Activated naive CD4-positive, alpha-beta T cell treated with anti-CD3 and anti-CD28 coated beads for 36 hours (primary cell): ENCODE measurements at places on chromosomes 6 and 20. TPM values are rescaled to one million over a fixed set of nuclear protein-coding genes. Genes with fewer than 3 reads are reported as not detected.

GRCh38 chr20:37362821-37363220 lies 16.9 kb downstream of the SRC start:
- no peak for DNase-seq
- H3K4me3 ChIP-seq: no peak overlapping the region
- peaks cover 2% of the 10 kb centered on the region for H3K36me3 ChIP-seq
- no peak overlapping the region for H3K27ac ChIP-seq
- peaks cover 2% of the 10 kb centered on the region for H3K4me1 ChIP-seq

DNA sequence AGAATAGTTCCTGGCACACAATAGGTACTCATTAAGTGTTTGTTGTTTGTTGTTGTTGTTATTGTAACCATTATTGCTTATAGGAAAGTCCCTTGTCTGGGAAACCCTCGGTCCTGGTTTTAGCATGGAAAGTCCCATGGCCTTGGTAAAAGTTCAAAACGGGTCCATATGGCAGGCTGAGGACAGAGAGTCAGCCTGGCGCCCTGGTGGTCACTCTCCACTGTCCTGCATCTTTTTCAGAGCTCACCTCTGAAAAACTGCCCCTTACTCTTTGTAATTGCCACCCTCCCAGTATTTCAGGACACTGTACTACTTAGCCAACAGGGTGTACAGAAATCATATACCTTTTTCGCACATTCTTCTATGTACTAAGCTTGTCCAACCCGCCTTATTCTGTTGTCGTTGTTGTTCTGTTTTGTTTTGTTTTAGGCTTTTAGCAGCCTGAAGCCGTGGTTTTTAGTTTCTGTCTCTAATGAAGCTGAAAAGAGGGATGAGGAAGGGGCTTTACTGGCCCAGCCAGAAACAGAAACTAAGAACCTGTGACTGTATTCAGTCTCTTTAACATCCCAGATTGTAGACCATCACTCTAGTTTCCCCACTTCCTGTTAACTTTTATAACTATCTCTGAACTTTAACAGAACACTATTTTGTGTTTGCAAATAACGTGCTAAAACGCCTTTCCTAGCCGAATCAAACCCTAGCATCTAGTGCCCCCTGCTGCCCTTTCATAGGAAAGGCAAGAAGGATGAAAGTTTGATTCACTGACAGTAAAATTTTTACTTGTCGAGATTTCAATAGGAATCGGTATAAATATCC lies 7.6 kb upstream of the TMEM14A start:
- peak; percentile 80 for DNase-seq
- peaks cover 3% of the 10 kb centered on the region for H3K4me1 ChIP-seq
- H3K27ac ChIP-seq: no peak overlapping the region
- H3K36me3 ChIP-seq: no peaks in the 10 kb centered on the region
- H3K27me3 ChIP-seq: no peaks in the 10 kb centered on the region
- H3K4me3 ChIP-seq: no peak overlapping the region

DNA sequence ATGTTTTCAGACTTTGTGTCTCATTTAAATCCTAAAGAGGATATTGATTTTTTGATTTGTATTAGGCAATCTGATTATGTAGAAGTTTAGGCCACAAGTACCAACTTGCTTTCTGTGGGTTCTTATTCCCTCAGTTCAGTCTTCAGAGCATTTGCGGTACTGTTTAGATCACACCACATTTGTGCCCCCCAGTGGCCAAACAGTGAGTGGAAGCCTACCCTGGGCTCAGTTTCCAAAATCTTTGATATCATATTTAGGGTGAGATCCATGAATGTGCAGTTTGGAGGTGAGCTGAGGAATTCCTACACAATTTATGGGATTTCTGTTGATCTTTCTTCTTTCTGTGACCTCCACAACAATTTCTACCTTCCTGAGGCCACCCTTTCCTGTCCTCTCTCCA lies 92.3 kb upstream of the FUT9 start:
- H3K4me1 ChIP-seq: no peaks in the 10 kb centered on the region
- no peak overlapping the region for H3K27ac ChIP-seq
- H3K27me3 ChIP-seq: no peaks in the 10 kb centered on the region
- DNase-seq: peak; percentile 9

DNA sequence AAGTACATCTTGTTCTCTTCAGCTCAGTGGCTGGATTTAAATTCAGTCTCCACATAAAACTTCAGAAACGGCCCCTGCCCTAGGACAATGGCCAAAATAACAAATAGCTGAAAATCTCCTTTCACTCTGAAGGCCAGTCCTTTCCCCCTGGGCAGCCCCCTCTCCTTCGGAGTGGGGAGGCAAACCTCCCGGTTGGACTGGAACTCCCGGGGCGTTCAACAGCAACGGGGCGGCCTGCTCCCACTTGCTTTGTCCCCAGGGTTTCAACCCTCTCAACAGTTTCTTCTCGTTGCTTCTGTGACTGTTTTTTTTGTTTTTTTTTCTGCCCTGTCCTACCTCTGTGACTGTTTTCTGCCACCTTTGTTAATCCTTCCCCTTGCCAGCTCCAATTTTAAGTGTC lies 102.6 kb upstream of the DUSP22 start:
- H3K27me3 ChIP-seq: peaks cover 1% of the 10 kb centered on the region
- H3K36me3 ChIP-seq: no peaks in the 10 kb centered on the region
- peaks cover 52% of the 10 kb centered on the region for H3K4me1 ChIP-seq

The RNF144B gene
- total RNA-seq: 1.5 TPM

The MTCH1 gene
- total RNA-seq: 101 TPM
